ENCODE measurements at places on chromosomes 12 and 14.

DNA sequence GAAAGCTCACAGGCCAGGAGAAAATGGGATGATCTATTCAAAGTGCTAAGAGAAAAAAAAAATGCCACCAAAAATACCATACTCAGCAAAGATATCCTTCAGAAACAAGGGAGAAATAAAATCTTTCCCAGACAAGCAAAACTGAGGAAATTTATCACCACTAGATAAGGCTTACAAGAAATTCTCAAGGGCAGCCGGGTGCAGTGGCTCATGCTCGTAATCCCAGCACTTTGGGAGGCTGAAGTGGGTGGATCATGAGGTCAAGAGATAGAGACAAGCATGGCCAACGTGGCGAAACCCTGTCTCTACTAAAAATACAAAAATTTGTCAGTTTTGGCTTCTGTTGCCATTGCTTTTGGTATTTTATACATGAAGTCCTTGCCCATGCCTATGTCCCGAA lies 48.2 kb downstream of the CRY1 start:
- DNase-seq = no peak

- DNase-seq = no peak
These were observed 4.0 kb downstream of the VPS37B start for GRCh38 chr12:122891661-122892525.

DNA sequence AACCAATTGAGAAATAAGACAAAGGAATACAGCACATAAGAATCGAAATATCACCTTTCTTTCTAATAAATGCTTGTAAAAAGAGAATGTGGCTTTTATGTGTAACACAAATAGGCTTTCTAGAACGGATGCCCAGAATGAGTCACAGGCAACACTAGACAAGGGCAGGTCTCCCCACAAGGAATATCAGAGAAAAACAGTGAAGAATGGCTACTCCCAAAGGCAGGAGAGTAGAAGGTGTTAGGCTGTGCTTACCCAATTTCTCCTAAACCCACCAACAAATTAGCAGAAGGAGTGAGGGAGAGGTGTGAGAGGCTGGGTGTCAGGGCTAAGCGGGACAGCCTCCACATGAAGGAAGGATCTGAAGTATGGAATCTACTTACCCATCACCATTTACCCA lies 55.2 kb downstream of the GALNT4 start:
- DNase-seq = no peak

GRCh38 chr12:91772411-91772810 lies 373.2 kb downstream of the BTG1 start:
- no peak for DNase-seq

DNA sequence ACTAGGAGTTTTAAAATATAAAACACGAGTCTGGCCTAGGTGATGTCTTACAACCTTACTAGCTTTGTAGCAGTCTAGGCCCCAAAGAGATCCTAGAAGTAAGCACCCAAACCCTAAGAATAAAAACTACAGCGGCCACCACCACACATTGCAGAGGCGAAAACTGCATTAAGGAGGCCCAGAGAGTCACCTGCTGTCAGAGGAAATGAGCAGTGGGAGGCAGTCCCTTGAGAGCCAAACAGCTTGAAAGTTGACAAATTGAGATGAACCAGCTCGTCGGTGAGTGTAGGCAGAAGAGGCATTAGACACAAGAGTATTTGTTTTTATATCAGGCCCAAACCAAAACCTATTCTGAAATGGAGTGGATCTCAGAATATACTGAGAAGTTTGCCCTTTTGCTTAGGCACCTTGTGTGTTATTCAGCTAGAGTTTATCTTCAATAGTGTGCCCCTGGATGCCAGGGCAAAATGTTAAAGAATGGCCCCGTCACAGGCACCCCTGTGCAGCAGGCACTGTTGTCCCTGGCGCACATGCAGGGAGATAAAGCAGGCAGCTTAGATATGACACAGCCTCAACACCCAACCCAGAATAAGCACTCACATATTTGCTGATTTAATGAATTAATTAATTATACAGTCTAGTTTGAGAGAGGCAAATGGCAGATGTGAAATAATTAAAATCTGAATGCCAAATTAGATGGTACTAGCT lies 56.7 kb downstream of the TTC7B start:
- DNase-seq = no peak

DNA sequence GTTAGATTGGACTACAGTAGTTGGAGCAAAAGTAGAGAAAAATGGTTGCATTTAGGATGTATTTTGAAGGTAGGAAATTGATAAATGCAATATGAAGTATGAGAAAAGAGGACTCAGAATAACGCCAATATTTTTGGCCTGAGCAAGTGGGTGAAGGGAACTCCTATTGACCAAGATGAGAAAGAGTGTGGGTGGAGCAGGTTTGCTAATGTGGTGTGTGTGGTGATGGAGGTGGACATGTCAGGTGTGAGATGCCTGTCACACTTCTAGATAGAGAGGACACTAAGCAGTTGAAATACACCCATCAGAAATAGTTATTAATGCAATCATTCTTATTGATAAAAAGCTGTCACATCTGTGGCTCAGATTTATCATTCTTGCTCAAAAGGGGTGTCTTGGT lies 7.3 kb downstream of the GUCY2C start:
- no peak for DNase-seq
